ENCODE measurements at places on chromosomes 3 and 15.

DNA sequence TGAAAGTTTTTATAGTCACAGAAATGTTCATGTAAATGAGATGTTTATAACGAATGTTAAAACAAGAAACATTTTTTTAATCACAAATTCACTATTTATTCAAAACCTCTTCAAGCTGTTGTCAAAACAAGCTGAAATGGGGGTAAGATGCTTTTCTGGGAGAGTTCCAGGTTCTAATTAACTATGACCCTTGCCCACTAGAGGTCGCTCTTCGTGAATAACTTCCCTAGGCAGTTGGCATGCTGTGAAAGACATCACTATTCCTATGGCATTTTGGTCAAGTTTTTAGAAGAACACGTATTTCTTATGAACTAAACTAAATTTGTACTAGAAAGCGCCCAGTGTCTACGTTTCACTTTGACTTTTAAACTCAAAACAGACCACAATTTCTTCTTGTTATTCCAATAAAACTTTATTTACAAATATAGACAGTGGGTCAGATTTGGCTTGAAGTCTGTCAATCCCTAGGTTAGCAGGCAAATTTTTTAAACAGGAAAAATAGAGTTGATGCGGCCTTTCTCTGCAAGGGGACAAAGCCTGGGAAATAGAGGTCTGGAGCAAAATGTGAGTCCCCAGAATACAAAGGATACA is 62.8 kb upstream of the CMTM8 start:
- no peak overlapping the region for H3K4me3 ChIP-seq
- peaks cover 15% of the 10 kb centered on the region for H3K36me3 ChIP-seq
- H3K27me3 ChIP-seq, result peaks cover 2% of the 10 kb centered on the region
- H3K27ac ChIP-seq, result no peak overlapping the region
- peaks cover 15% of the 10 kb centered on the region for H3K4me1 ChIP-seq

DNA sequence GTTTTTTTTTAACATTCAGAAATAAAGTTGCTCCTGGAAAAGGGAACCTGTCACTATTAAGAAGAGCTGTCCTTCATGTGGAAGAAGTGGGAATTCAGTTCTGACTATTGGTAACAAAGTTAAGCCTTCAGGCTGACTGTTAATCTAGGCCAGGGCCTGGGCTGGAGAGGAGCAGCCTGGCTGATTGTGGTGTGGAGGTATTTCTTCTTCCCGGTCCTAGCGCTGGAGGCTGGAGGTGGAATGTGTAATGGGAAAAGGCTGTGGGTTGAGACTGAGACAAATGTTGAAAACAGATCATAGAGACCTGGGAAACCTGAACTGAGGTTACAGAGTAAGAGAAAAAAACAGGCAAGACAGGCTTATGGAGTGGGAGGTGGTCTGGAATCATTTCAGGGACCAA is 23.8 kb upstream of the SH3BP5 start:
- peaks cover 3% of the 10 kb centered on the region for H3K36me3 ChIP-seq
- no peaks in the 10 kb centered on the region for H3K27me3 ChIP-seq
- peak overlapping the region; percentile 24 for H3K4me3 ChIP-seq
- H3K27ac ChIP-seq, result peak overlapping the region; percentile 85
- DNase-seq, result no peak

- H3K36me3 ChIP-seq, result no peaks in the 10 kb centered on the region
- DNase-seq, result no peak
- H3K4me1 ChIP-seq, result no peaks in the 10 kb centered on the region
- H3K4me3 ChIP-seq, result no peak overlapping the region
- no peak overlapping the region for H3K27ac ChIP-seq
These were observed 292.1 kb downstream of the LSAMP start for GRCh38 chr3:116153174-116153573.

DNA sequence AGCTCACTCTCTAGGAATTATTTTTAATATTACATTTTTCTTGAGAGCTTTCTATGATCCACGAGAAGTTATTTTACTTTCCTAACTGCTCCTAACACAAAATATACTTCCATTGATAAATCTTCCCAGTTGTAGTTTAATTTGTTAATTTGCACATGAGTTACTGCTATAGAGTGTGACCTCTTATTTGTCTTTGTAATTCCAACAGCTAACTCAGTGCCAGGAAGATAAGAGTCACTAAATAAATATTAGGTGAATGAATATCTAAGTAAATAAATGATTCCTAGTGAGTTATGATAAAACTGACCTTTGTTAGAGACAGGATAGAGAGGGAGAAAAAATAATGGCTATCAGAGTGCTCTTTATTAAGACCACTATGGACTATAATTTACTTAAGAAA is 319.9 kb downstream of the NAALADL2 start:
- DNase-seq, result no peak
- H3K27me3 ChIP-seq, result no peaks in the 10 kb centered on the region
- H3K4me3 ChIP-seq, result no peak overlapping the region
- no peaks in the 10 kb centered on the region for H3K36me3 ChIP-seq
- H3K27ac ChIP-seq, result no peak overlapping the region

DNA sequence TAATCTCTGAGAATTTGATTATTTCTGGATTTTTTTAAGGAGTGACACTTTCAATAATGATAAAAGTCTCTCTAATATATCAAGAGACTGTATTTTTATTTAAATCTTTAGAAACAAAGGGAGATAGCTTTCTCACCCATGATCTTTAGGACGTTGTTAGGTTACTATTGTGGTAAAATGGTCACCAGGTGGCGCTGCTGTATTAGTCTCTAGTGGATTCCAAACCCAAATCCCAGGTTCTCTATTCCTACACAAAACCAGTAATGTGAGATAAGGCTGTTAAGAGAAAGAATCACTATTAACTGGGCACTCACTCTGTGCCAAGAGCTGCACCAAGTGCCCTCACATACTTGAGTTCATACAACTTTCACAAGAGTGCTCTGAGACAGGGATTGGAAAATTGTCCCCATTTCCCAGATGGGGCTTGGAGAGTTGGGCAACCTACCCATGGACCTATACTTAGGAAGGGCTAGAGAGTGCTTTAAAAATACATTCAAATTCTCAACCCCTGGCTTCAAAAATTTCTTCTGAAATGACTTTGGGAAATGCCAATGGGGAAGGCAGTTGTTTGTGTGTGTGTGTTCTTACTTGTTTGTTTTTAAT is 593.4 kb upstream of the TGFBR2 start:
- no peak for DNase-seq
- no peak overlapping the region for H3K4me3 ChIP-seq
- H3K36me3 ChIP-seq, result no peaks in the 10 kb centered on the region
- peaks cover 6% of the 10 kb centered on the region for H3K4me1 ChIP-seq

- no peaks in the 10 kb centered on the region for H3K4me1 ChIP-seq
- no peak within 1 kb of the TSS for H3K4me3 ChIP-seq
These were observed at the start of gene ITGA11 for GRCh38 chr15:68431792-68432401. Gene ITGA11, minus strand, starts transcription at chr15:68432163. Its CDS starts 97 bp downstream, at chr15:68432066.

DNA sequence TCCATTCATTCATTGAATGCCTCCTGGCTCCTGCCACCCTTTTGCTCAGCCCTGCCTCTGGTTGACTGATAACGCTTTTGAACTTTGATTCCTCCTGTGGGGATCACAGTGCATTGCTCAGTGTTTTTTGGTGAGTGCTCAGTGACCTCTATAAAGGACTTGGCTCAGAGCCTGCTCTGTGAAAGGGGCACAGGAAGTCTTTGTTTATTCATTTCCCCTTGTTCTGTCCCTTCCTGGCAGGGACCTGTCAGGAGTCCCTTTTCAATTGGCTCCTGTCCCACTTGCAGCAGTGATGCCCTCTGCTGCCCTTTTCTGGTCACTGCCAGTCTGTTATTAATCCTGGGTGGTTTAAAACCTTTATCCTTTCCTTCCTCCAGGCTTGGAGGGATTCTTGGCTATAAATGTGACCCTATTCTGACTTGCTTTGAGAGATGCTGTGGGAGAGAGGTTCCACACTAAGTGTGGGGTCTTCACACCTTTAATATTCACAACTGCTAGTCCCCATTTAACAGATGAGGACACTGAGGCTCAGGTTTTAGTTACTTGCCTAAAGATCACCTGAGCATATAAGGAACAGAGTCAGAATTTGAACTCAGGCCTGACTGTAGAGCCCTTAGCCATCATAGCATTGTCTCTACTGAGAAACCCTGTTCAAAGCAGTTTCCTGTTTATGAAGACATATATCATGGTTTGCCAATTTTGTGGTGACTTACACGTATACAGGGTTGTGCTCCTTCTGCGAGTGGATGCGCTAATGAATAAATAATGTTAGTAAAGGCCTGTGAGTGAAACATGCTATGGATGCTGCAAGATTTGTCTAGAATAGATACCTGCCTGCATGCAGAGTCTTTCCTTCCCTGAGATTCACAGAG is 23.2 kb upstream of the TATDN2 start:
- H3K4me1 ChIP-seq, result peaks cover 61% of the 10 kb centered on the region
- H3K27me3 ChIP-seq, result no peaks in the 10 kb centered on the region
- peak overlapping the region; percentile 47 for H3K4me3 ChIP-seq
- H3K27ac ChIP-seq, result peak overlapping the region; percentile 86

DNA sequence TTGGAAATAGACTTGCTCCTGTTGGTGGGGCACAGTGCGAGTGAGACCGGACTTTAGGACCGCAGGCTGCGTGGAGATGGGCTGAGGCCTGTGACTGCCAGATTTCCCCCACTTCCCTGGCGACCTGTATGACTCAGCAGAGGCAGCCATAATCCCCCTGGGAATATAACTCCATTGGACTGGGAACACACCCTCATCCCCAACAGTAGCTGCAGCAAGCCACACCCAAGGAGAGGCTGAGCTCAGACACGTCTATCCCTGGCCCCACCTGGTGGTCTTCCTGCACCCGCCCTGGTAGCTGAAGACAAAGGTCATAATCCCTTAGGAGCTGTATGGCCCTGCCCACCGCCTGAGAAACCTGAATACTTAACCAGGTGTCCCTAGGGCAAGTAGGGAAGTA is 42.6 kb downstream of the DZIP1L start:
- peaks cover 38% of the 10 kb centered on the region for H3K27me3 ChIP-seq
- H3K36me3 ChIP-seq, result no peaks in the 10 kb centered on the region
- H3K4me3 ChIP-seq, result no peak overlapping the region
- no peak overlapping the region for H3K27ac ChIP-seq

DNA sequence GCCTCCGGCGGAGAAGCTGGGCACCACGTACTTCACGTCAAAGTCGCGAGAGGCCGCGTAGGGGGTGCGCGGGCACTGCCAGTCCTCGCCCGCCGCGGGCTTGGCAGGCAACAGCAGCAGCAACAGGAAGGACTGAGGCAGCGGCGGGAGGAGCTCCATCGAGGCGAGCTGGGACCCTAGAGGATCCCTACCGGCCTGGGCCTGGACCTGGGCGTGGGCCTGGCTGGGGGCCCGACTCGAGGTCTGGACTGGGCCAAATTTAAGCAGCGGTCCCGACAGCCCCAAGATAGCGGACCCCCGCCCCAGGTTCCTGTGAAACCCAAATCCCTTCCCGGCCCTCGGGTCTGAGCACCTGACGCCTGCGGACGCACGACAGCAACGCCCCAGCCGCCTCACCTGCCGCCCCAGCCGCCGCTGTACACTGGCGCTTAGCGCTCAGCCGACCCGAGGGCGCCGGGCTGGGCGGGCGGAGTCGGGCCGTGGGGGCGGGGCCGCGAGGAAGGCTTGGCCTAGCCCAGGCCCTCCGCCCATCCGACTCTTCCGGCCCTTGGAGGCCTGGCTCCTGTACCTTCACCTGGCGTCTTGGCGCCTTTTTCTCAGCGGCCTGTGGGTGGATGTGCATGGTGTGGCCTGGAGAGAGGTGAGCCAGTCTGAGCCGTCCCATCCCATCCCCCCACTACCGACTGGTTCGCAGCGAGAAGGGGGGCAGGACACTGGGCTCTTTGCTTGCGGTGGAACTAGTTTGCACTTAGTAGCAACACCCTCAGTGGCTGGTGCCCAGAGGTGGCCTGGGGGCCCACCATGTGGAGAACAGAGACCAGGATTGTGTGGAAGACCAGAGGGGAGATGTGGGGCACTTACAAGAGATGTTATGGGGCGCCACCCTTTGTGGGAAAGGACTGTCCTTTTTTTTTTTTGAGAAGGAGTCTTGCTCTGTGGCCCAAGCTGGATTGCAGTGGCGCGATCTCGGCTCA is at the start of gene MST1R:
Gene MST1R (minus strand): TSS at position 423 of the 974 bp plus-strand sequence. CDS start 264 bp downstream, at position 159.
- no peaks in the 10 kb centered on the region for H3K27me3 ChIP-seq
- peaks cover 25% of the 10 kb centered on the region for H3K4me1 ChIP-seq
- peak within 1 kb of the TSS; percentile 86 for H3K27ac ChIP-seq
- peak; percentile 86 for DNase-seq
- no peaks in the 10 kb centered on the region for H3K36me3 ChIP-seq

DNA sequence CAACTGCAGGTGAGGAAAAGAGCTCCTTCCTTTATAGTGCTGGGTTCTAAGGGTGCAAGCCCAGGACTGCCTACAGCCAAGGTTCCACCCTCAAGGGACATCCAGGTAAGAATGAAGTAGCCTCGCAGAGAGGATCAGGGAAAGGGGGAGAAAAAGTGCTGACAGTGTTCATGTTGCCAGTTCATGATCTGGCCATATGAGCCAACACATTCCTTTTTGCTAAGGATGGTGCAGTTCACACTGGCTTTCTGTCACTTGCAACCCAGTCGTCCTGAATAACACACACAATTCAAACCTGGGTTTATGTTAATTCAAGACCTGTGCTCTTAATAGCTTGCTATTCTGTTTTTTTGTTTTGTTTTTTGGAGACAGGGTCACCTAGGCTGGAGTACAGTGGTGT is 9.0 kb downstream of the CLN6 start:
- H3K27ac ChIP-seq, result no peak overlapping the region
- no peak overlapping the region for H3K4me3 ChIP-seq
- DNase-seq, result no peak
- peaks cover 14% of the 10 kb centered on the region for H3K4me1 ChIP-seq

DNA sequence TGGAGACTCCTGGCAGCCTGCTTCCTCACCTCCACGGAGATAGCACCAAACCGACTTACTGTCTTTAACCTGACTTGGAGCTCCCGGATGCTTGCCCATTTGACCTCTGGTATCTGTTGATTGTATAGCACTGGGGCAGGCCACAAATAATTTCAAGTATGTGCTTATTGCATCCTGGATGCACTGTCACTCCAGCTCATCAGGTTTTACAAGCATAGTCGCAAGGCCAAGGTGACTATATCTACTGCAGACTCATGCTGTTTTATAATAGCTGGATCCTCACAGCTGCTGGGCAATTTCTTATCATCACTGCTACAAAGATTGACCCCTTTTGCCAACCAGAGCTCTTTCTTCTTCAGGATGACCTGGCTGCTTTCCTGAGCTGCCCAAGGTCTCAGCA is 45.6 kb downstream of the PEX5L start:
- DNase-seq, result no peak
- peaks cover 4% of the 10 kb centered on the region for H3K27me3 ChIP-seq
- no peaks in the 10 kb centered on the region for H3K4me1 ChIP-seq
- H3K36me3 ChIP-seq, result no peaks in the 10 kb centered on the region
- H3K4me3 ChIP-seq, result no peak overlapping the region

- peak overlapping the region; percentile 86 for H3K27ac ChIP-seq
- no peak for DNase-seq
- H3K27me3 ChIP-seq, result no peaks in the 10 kb centered on the region
These were observed 532.8 kb downstream of the FOXP1 start for GRCh38 chr3:71050538-71051258.

Data from activated T-helper 2 cell treated with anti-CD3 and anti-CD28 coated beads, Interferon-gamma antibody, Interleukin-2, Interleukin-4, amounts not matched to agents 10 μg/mL and 5 μg/mL and 100 μg/mL, durations not matched to agents 14 hours and 24 hours and 36 hours (primary cell).